AG04449 (cell line): ENCODE measurements at places on chromosomes 3 and 15.
A peak's percentile ranks its signal among the peaks of the same experiment; 100 is the strongest.

- no peak for DNase-seq
These were observed 34.0 kb downstream of the BHLHE40 start for GRCh38 chr3:5013021-5013906.

GRCh38 chr3:16390581-16390980 is 122.9 kb downstream of the RFTN1 start:
- DNase-seq: no peak

DNA sequence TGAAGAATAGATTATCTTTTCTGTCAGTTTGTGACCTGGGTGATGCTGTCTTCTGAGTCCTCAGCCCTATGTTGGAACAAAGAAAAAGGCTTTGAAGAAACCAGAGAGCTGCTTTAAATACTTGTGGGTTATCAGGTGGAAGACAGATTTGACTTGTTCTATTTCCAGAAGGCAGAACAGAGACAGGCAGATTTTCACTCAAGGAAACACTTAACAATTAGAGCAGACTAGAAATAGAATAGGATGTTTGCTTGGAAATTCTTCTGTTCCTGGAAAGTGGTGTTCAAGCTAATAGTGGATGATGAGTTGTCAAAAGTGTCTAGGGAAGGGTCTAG is 219.4 kb downstream of the UBE2E2 start:
- no peak for DNase-seq

GRCh38 chr3:24365168-24365567 is 129.5 kb downstream of the THRB start:
- peak; percentile 17 for DNase-seq

DNA sequence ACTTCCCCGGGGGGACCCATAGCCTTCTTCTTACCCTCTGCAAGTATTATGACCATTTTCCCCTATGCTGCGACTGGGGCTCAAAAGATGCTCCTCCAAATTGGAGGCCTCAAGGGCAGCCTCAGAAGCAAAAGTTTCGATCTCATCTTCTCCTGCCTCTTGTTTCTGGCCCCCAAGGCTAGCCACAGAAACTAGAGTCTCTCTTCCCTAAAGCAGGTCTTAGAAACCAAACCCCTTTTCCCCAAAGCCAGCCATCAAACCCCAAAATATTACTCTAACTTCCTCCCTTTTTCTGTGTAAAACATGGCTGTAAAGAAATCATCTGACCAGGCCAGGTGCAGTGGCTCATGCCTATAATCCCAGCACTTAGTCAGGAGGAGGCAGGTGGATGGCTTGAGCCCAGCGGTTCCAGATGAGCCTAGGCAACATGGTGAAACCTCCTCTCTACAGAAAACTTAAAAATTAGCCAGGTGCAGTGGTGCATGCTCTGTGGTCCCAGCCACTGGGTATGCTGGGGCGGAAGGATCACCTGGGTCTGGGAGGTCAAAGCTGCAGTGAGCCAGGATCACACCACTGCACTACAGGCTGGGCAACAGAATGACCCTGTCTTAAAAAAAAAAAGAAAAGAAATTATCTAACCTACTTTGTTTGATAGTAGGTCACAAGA is 36.7 kb upstream of the MFGE8 start:
- DNase-seq: no peak

GRCh38 chr3:174216946-174217718 is 642.0 kb upstream of the NAALADL2 start:
- DNase-seq: no peak

GRCh38 chr3:157240408-157240807 is 80.5 kb upstream of the CCNL1 start:
- DNase-seq: no peak

DNA sequence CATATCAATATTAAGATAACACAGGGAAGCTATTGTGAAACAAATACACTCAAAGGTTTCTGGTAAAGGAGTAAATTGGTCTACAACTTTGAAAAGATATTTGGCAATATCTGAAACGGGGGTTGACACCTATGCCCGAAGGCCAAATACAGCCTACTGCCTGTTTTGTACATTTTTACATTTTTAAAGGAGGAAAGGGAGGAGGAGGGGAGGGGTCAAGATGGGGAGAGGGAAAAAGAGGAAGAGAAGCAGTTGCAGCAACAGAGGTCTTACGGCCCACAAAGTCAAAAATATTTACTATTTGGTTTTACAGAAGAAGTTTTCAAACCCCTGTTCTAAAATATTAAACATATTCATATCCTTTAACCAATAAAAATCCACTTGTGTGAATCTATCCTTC is 94.2 kb downstream of the FMN1 start:
- DNase-seq: no peak

DNA sequence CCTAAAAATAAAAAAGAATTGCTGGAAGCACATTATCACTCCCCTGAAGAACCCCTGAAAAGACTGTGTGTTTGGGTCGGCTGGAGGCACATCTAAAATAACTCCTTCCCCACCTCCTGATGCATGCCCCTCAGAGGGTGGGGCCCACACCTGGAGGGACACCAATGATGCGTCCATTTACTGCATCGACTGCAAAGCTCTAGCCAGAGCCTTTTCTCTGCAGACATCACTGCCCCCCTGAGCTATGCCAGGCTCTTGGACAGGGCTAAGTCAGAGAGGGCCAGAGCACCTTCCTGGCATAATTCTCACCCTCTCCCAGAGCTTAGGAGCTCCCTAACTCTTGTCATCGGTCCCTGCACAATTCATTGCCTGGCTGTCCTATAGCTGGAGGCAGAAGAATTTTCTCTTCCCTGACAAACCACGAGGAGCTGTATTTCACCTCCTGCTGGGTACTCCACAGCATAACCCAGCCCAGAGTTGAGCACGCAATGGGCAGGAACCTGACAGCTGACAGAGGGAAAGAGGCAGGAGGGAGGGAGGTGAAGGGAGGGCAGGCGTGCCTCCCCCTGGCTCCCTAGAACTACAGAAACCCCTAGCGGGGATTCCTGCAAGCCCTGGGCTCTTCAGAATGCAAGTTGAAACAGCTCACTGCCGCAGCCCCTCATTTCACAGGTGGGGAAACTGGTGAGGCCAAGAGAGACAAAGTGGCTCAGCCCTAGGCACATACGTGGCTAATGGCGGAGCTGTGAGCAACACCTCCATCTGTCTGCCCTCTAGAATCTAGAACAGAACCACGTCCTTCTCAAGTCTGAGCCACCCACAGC is 46.6 kb downstream of the XXYLT1 start:
- DNase-seq: no peak

DNA sequence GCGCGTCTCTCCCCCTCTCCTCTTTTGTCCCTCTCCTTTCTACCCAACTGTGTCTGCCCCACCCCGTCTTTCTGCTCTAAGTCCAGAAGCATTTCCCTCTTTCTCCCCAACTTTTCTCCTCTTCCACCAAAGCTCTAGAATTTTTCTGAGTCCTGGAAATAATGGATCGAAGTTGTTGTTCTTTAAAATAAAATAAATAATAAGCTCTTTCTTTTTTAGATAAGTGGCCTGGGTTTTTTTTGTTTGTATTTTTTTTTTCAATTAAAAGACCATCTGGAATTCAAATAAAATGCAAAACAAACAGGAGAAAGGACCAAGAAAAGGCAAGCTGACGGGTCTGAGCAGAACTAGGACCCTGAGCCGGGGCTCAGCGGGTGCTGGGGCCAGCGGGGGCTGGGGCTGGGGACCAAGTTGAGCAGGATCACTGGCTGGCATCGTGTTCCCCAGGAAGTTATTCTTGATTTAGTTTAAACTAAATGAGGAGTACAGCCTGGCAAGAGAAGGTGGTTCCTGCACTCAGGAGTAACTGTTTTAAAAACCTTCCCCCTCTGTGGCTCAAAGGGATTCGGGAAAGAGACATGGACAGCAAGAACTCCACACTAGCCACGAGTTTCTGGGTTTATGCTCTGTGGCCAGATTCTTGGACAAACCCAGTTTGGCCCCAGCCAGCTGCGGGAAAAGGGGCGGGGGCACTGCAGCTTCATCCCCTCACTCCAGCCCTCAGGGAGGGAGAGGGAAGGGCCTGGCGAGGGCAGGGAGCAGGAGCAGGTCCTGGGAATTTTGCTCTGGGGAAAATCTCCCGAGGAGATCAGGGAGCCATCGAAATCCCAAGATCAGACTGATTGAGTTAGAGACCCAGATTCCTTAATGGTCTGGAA is 8.4 kb downstream of the GATA2 start:
- DNase-seq: no peak

DNA sequence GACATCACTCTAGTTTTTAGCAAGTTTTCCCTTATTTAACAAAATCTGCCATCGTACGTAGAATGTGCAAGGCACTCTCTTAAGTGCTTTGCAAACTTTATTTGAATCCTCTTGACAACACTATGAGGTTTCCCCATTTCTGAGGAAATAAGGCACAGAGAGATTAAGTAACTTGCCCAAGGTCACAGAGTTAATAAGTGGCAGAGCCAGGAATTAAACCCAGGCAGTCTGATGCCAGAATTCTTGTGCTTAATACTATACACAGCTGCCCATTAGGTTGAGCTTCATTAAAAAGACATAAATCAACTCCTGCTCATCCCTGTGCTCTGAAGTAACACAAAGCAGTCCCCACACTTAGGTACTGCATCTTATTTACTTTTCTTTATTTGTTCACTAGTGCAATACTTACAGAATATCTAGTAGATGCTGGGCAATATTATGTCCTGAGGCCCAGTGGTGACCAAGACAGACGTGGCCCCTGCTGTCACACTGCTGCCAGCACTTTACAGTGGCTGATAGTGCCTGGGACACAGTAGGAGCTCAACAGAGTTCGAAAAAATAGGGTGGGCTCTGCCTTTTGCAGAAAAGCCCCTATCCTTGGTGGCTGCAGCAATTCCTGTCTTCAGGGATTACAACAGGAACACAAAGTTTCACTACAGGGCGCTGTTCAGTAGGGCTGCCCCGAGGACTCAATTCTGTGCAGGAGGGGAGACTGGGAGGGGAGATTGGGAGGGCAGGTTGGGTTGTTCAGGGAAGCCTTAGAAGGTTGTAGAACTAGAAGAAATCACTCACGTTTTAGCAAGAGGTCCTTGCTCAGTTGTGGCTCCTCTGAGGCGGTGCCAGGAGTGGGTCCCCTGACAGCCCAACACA is 138.3 kb upstream of the TPM1 start:
- no peak for DNase-seq

DNA sequence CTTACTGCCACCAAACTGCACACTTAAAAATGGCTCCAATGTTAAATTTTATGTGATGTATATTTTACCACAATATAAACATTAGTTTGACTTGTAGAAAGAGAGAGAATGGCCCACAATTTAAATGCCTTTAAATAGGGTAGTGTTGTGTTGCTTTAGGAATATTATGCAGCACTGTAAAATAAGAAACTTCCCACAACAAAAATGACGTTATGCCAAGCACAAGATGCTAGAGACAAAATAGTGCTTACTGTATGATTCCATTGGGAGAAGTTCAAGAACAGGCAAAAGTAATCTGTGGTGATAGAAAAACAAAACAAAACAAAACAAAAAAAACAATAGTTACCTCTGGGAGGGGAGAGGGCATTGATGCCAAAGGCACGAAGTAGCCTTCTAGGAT is 91.3 kb downstream of the MEGF11 start:
- no peak for DNase-seq

- no peak for DNase-seq
These were observed 8.4 kb upstream of the GSK3B start for GRCh38 chr3:120102674-120103073.

- DNase-seq: no peak
These were observed 587 bp downstream of the PIGX start for GRCh38 chr3:196712514-196713413.
